ENCODE measurements at places on chromosomes 5 and 9.
A peak's percentile ranks its signal among the peaks of the same experiment; 100 is the strongest.

DNA sequence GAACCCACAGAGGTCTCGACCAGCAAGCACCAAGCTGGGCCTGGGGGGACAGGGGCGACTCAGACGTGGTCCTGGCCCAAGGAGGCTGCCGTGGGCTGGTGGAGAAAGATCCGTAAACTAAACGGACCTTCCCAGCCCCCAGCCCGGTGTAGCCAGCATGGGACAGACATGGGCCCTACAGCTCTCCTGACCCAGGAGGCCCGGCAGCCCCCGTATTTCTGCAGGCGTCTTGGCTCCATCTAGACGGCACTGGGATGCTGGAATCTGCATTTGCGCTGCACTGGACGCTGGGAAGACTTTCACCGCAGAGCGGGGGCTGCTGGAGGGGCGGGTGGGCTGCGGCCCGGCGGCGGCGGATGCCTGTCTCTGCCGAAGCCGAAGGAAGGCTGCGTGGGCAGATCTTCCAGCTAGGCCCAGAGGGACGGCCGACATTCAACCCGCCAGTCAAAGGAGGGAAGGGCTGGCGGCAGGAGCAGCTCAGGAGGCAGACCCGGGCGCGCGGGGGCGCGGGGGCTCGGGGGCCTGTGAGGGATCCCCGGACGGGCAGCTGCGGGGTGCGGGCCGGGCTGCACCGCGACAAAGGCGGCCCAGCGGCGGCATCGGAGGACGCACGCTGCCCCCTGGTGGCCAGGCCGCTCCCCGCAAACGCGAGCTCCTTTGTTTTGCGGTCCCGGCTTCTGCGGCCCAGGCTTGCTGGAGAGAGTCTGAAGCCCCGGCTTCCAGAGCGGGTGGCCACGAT is 266.2 kb downstream of the NSG2 start:
- peak; percentile 83 for DNase-seq

DNA sequence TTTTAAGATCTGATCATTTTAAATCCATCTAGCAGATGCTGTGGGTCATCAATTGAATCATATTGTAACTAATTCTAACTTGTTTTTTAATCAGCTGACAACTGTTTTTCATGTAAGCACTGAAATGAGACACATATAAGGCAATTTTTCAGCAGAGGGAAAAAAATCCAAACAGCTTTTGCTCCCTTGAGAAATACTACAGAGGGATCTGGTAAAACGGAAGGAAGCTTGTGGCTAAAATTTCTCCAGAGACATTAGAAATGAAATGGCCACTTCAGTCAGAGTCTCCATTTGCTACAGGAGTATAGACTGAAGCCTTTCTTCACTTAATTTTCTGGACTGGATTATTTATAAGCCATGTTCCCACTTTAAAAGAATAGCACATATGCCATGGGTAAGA is 385.9 kb downstream of the MAN2A1 start:
- no peak for DNase-seq

GRCh38 chr5:158538506-158539074 is 561.1 kb downstream of the EBF1 start:
- no peak for DNase-seq

GRCh38 chr9:136095070-136096058 is at the start of gene NACC2:
TSS of gene NACC2 (minus strand) at chr9:136095289. CDS start at chr9:136050521, 44,768 bp downstream.
- DNase-seq, result peak; percentile 94

DNA sequence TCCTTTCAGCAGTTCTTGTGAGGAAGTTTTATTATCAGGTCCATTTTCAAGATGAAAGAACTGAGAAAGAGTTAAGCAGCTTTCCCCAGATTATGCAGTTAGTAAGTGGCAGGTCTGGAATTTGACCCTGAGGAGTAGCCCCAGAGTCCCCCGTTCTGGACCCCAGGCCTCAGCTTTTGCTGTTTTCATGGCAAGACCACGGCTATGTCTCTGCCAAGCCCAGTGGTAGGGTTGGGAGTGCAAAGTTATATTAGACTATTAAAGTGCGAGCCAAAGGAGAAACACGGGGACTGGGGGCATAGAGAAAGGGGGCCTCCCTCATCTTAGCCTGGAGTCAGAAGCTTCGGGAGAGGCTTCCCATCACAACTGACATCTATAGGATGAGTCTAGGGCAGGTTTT is 19.3 kb upstream of the ORM1 start:
- no peak for DNase-seq
